ENCODE measurements at places on chromosomes 16 and 17.

DNA sequence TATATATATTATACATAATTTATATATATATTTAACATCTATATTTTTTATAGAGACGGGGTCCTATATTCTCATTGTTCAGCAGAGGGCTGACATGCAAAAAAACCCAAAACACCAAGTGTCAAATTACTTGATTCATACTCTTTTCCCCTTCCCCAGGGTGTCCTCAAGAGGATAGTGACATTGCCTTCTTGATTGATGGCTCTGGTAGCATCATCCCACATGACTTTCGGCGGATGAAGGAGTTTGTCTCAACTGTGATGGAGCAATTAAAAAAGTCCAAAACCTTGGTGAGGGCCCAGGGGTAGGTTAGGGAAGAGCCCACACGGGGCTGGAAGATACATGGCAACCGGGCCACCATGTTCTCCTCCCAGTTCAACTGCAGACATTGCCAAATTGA lies 11.0 kb downstream of the ITGAM start:
- DNase-seq: no peak

- DNase-seq: no peak
Observed at GRCh38 chr16:30744183-30744582, 4.0 kb upstream of the PHKG2 start.

DNA sequence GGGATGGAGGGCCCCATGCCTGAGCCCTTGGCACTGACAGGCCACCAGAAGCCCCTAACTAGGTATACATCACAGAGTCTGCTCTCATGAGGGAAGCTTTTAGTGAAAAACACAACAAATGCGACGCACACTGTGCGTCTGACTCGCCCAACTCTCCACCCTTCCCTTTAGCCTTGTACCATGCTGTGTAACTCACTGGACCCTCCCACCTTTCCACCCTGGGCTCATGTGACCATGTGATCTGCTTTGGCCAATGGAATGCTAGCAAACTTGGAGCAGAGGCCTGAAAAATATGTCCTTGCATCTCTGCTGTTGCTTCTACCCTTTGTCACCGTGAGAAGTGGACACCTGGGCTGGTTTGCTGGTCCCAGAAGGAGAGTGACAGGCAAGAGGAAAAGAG lies 21.6 kb downstream of the TK2 start:
- no peak for DNase-seq

- peak; percentile 27 for DNase-seq
Observed at GRCh38 chr17:41687828-41688640, 651 bp upstream of the EIF1 start.

DNA sequence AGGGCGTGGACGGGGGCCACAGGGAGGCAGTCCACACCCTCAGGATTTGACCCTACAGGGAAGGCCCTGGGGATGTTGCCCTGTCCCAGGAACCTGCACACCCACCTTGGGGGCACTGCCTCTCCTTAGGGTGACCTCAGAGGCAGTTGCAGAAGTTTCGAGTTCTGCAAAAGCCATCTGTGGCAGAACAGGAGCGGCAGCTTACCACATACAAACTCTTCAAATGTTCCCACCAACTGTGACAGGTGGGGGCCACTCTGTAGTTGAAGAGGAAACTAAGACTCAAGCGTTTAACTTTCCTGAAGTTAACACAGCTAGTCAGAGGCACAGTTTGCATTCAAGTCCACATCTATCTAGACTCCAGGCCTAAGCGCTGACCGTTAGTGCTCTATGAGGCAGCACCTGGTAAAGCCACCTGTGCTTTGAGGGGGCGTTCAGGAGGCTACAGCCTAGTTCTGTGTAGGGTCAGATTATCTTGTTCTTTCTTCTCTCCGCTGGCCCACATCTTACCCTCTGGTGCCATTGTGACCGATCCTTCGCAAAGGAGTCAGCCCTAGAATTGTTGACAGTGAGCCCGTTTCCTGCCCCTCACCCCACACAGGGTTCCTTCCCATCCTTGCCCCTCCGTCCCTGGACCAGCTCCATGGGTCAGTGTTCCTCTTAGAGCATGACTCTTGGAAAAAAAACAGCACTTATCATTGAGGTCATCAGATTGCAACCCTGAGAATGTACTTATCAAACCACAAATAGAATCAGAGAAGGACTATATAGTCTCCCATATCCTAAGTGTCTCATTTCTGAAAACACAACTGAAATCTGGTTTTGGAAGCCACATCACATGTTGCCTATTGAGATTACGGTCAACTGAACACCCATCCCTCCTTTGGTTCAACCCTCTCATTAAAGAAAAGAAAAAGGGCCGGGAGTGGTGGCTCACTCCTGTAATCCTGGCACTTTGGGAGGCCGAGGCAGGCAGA lies 45.4 kb downstream of the CDH1 start:
- no peak for DNase-seq

DNA sequence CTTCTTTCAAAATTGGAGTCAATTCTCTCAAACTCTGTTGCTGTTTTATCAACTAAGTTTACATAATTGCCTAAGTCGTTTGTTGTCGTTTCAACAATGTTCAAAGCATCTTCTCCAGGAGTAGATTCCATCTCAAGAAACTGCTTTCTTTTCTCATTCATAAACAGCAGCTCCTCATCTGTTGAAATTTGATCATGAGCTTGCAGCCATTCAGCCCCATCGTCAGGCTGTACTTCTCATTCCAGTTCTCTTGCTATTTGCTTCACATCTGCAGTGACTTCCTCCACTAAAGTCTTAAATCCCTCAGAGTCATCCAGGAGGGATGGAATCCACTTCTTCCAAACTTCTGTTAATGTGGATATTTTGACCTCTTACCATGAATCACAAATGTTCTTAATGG lies 230.6 kb downstream of the IRF8 start:
- no peak for DNase-seq

DNA sequence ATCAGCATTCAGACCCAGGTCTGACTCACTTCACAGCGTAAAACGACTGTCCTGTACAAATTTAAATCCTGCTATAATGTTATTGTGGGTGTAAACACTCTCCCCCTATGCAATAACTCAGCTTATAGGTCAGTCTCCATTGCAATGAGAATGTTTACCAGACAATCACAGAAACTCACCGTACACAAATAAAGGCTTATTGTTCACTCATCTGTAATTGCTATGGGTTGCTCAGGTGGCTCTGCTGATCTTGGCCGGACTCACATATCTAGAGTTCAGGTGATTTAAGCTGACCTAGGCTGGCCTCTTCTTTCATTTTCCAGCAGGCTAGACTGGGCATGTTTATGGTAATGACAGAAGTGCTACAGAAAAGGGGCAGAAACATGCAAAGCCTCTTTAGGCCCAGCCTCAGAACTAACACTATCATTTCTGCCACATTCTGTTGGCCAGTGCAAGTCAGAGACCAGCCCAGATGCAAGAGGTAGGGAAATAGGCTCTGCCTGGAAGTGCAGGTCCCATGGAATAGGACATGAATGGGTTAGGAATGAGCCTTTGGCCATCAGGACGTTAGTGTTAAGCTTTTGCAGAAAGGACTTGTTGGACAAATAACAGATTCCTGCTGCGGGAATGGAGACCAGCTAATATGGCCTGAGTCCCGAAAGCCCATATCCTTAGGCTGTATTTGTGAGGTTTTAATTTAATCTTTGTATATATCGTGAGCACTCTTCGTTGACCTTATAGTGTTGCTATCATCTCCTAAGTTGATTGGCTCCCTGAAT lies 44.0 kb downstream of the HLF start:
- DNase-seq: no peak

DNA sequence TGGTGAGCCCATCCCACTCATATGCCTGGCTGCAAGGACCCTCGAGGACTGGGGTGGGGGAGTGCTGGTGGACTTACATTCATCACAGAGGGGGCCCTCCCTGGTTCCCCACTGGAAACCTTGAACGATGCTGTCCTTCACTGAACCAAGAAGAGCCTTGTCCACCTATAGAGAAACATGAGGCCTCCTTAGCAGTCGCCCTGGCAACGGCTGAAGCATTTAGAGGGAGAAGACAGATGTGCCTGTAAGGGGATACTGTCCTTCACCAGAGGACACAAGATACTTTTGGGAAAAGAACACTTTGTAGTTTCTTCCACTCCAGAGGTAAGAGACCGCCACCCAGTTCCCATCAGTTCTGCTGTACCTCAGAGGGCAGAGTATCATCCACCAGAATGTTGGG lies 6.5 kb downstream of the HIGD1B start:
- DNase-seq: no peak

GRCh38 chr17:47704116-47704515 lies 10.2 kb downstream of the TBKBP1 start:
- DNase-seq: no peak

DNA sequence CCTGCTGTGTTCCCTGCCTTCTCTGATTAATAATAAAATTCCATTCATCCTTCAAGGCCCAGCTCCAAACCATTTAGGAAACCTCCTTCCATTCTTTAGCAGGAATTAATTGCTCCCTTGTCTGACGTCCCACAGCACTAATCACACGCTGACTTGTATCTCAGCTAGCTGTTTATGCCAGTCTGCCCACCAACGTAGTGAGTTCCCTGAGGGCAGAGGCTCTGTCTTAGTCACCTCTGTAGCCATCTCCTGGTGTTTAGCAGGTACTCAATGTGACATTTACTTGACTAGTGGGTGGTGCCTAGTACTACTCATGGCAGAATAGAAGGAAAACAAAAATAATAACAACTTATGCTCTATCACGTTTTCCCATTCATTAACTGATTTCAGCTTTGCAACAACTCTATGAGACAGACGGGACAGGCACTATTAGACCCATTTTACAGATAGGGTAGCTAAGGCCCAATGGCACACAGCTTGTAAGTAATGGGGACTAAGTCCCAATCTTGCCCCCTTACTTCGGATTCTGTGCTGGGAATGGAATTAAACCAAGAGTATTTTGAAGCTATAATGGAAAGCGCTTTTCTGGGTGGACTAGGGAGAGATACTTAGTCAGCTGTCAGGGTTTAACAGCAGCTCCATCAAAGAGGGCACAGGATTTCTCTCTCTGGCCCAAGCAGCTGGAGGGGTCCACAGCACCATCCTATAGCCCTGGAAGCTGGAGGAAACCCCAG lies 931 bp upstream of the WIPF2 start:
- no peak for DNase-seq

GRCh38 chr17:38560503-38561318 lies 45.0 kb downstream of the SRCIN1 start:
- DNase-seq: no peak

Measured in stimulated activated CD8-positive, alpha-beta memory T cell treated with anti-CD3 and anti-CD28 coated beads, Interleukin-12 subunit alpha, Interleukin-12 subunit beta, amount 100 ng/mL, for 4 hours (primary cell).